Stimulated activated effector memory CD8-positive, alpha-beta T cell treated with anti-CD3 and anti-CD28 coated beads, Interleukin-12 subunit alpha, Interleukin-12 subunit beta, amount 100 ng/mL, for 72 hours (primary cell): ENCODE measurements at places on chromosomes 6 and 20.

GRCh38 chr6:66190858-66191257 lies 483.8 kb upstream of the EYS start:
- no peak for DNase-seq

DNA sequence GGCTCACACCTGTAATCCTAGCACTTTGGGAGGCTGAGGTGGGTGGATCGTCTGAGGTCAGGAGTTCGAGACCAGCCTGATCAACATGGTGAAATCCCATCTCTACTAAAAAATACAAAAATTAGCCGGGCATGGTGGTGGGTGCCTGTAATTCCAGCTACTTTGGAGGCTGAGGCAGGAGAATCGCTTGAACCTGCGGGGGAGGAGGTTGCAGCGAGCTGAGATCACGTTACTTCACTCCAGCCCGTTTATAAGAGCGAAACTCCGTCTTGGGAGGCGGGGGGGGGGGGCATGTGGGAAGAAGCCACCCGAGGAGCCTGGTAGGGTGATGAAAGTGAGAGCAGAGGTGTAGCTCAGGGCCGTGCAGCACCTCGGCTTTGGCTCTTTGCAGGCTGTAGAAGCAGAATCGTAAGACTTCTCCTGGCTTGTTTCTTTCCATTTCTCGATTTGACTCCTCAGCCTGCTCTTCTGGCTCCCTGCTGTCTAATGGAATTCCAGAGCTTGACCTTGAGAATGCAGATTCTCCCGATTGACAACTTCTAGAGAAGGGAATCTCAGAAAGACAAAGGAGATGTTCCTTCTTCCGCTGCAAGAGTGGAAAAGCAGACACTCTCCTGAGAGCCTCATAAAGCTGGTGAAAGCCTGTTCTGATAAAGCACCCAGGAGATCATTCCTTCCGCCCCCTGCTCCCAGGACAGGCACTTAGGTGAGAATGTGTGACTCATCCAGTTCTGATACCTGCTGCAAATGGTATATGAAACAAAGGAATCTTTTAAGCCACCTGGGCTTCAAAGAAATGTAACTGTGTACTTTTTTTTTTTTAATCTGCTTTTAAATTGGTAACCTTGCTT lies 26.0 kb upstream of the PPP1R16B start:
- DNase-seq, result no peak

GRCh38 chr6:133977983-133978895 lies 25.2 kb downstream of the TBPL1 start:
- no peak for DNase-seq

DNA sequence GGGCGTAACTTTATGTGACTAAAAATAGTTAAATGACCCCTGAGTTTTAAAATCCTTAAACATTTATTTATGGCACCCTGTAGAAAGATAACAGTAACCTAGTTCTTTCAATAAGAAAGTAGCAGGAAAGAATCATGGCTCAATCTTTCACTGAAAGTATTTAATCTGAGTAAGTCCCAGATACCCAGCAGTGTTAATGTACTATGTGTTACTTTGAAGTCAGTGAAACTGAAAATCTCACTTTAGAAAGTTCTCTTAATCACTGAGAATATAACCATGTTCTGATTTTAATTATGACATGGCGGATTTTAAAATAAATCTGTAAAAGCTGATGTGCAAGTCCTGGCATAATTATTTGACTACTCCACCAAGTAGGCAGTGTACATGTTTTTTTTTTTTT lies 8.1 kb upstream of the HEY2 start:
- DNase-seq, result no peak

- DNase-seq, result no peak
Observed at GRCh38 chr6:85252552-85252951, 197.3 kb upstream of the NT5E start.

- DNase-seq, result no peak
Observed at GRCh38 chr20:24632581-24632980, 163.2 kb downstream of the SYNDIG1 start.

- DNase-seq, result no peak
Observed at GRCh38 chr20:45612314-45612713, 17.2 kb upstream of the WFDC10A start.

GRCh38 chr20:57108218-57108617 lies 158.2 kb downstream of the BMP7 start:
- no peak for DNase-seq
